CD4-positive, alpha-beta memory T cell (primary cell): ENCODE measurements at places on chromosomes 4 and X. TPM values are rescaled to one million over a fixed set of nuclear protein-coding genes. Genes with fewer than 3 reads are reported as not detected.

- DNase-seq = no peak
Observed at GRCh38 chr4:94447754-94448411, 3.9 kb upstream of the PDLIM5 start.

GRCh38 chr4:137536789-137537561 lies 4.7 kb upstream of the PCDH18 start:
- no peak for DNase-seq

The HS3ST1 gene
- total RNA-seq = 0.06 TPM

The C4orf50 gene
- total RNA-seq = 0.25 TPM

DNA sequence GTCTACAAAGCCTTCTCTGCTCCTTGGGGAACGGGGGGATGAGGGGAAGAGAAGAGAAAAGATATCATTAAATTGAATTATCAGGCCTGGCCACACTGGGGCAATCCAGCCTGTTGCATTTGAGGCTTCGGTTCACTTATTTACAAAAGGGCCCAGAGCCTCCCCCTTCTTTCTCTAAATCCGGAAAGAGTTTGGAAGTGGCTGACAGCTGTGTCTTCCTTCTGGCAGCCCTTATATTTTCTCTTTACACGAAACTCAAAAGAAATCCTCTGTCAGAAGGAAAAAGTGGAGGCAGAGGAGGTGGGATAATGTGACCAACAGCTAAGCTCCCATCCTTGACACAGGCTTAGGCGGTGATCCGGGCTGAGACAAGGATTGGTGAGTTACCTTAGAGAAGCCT lies 158.3 kb upstream of the TAPT1 start:
- DNase-seq = no peak

- no peak for DNase-seq
Observed at GRCh38 chrX:41421071-41421729, 25.9 kb upstream of the NYX start.

The GLUD2 gene
- 0.44 TPM for total RNA-seq

The MAPK10 gene
- total RNA-seq = not detected

- DNase-seq = no peak
Observed at GRCh38 chr4:113601636-113602035, 159.9 kb downstream of the CAMK2D start.

The AWAT1 gene
- not detected for total RNA-seq

DNA sequence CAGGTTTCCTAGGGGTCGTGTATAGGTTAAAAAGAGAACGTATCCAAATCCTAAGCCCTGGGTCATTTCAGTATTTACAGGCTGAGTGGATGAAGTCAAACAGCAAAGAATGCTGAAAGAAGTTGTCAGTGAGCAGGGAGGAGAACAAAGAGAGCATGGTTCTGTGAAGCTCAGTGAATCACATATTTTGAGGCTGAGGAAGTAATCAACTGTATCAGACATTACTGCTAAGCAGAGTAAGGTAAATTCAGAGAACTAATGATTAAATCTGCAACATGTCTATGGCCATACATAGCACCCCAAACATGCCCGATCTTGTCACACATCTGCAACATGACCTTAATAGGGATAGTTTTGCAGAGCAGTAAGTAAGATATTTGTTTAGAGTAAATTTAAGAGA lies 1130.3 kb downstream of the RAPGEF2 start:
- DNase-seq = no peak

DNA sequence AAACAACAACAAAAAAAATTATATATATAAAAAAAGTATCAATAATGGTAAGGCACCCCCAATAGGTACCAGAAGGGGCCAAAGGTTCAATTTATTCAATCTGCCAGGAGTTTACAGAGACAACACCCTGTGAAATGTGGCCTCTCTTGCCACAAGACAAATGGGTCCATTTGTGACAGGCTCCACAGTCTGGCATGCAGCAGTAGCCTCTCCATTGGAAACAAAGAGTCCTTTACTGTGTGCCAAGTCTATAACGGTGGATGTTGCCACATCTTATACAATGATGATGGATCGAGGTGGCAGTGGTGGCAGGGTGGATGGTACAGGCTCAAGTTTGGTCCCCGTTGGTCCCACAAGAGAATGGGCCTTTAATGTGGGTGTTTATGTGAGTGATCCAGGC lies 70.1 kb upstream of the SH3RF1 start:
- DNase-seq = no peak

The ETDB gene
- not detected for total RNA-seq

DNA sequence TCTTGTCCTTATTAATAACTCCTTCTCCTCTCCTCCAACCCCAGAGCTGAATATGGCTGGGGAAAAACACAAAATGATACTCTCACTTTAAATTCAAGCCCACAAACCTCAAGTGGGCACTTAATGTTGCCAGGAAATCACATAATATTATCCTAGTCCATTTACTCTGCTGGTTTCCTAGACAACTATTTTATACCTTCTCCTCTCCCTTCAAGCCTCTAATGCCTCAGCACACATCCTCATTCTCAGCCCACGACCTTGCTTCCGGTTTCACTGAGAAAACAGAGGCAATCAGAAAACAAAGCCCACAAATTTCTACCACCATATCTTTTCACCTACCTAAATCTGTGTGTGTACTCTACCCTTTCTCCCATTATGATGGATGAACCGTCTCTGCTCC lies 12.1 kb upstream of the CLCN5 start:
- peak; percentile 11 for DNase-seq

The SLC25A5 gene
- total RNA-seq = 78.4 TPM

- peak; percentile 28 for DNase-seq
Observed at GRCh38 chrX:51336584-51336983, 4.0 kb downstream of the NUDT10 start.

DNA sequence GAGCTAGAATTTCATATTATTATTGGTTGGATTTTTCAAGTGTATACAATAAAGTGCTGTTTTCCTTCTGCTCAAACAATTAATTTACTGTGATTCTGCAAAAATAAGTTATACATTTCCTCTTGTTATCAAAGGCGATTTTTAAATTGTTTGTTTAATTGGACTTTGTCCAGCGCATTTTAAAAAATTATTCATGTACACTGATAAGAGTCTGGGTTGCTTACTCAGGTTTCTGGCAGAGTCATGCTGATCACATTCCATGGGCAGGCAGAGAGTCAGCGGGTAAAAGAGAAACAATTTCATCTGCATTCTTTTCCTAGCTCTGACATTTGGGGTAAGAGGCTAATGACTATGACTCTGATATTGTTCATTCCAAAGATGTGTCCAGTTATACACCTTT lies 8.9 kb downstream of the FAT4 start:
- DNase-seq = no peak

DNA sequence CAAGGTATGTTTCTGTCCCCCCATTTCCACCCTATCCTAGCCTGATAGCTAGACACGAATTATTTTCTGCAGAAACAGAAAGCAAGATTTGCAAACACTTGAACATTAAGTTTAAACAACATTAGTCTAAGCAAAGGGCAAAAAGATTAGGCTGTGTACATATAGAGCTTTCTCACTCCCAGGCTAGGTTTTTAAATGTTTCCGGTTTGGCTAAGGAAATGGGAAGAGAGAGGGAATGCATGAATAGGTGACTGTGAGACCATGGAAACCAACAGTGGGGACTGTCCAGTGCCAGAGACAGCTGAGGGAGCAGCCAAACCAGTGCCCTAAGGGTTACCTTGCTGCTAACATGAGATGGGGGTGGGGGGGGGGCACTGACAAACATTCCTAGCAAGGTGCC lies 242.7 kb downstream of the SCFD2 start:
- DNase-seq = no peak

DNA sequence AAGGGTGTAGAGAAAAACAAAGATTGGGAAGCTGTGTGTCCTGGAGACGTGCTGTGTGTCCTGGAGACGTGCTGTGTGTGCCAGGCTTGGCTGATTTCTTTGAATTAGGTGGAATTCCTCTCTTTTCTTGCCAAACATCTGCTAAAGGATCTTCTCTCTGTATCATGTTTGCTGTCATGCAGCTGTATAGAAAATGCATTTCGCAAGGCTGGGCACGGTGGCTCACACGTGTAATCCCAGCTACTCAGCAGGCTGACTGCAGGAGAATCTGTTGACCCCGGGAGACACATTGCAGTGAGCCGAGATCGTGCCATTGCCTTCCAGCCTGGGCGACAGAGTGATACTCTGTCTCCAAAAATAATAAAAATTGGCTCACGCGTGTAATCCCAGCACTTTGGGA lies 187.0 kb downstream of the CRLF2 start:
- DNase-seq = no peak

GRCh38 chrX:3252744-3253143 lies 93.7 kb downstream of the MXRA5 start:
- no peak for DNase-seq

The CT45A2 gene
- not detected for total RNA-seq

GRCh38 chrX:132651421-132652086 lies 162.7 kb upstream of the MBNL3 start:
- DNase-seq = no peak

GRCh38 chrX:71095981-71096759 lies 519 bp downstream of the FOXO4 start:
- DNase-seq = peak; percentile 83

The SOWAHB gene
- total RNA-seq = not detected

- no peak for DNase-seq
Observed at GRCh38 chr4:154741131-154741665, 2.6 kb upstream of the LRAT start.

- no peak for DNase-seq
Observed at GRCh38 chrX:19595043-19595677, 79.9 kb upstream of the MAP3K15 start.

DNA sequence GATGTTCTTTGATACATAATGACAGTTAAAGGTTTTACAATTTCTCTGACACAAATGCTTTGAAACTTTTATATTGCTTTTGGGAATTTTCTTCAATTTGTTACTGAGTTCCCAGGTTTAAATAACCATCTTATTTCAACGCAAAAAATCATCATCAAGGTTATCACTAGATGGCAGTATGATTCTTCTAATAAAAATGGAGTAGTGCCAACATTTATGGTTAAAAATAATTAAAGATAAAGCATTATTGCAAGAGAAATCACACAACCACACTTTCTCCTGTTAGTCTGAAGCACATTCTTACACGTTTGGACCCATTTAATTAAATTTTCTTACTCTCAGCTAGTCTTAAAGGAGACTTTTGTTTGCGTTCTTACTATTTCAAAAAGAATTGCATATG lies 611.3 kb upstream of the CPXCR1 start:
- DNase-seq = no peak

- DNase-seq = no peak
Observed at GRCh38 chr4:102452854-102453253, 48.3 kb upstream of the NFKB1 start.

- DNase-seq = no peak
Observed at GRCh38 chrX:38595801-38596200, 34.5 kb downstream of the TSPAN7 start.

DNA sequence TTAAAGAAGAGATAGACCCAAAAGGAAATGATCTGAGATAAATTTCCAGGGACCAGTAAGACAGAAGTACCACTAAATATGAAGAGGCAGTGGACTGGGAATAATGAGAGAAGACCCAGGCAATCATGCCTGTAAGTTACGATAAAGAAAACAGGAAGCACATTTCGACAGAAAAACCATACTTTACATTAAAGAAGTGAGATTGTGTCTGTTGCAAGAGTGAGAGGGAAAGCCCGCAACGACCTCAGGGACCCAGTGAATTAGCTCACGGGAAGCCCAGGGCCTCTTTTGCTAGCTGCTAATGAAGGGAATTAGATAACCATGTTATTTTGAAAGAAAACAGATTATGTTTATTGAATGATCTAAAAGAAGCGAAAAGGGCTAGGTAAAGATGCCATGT lies 28.9 kb upstream of the ACSL1 start:
- no peak for DNase-seq

The ZBTB49 gene
- 18.5 TPM for total RNA-seq

The PROM1 gene
- not detected for total RNA-seq

- no peak for DNase-seq
Observed at GRCh38 chr4:10581022-10581421, 103.5 kb downstream of the CLNK start.

DNA sequence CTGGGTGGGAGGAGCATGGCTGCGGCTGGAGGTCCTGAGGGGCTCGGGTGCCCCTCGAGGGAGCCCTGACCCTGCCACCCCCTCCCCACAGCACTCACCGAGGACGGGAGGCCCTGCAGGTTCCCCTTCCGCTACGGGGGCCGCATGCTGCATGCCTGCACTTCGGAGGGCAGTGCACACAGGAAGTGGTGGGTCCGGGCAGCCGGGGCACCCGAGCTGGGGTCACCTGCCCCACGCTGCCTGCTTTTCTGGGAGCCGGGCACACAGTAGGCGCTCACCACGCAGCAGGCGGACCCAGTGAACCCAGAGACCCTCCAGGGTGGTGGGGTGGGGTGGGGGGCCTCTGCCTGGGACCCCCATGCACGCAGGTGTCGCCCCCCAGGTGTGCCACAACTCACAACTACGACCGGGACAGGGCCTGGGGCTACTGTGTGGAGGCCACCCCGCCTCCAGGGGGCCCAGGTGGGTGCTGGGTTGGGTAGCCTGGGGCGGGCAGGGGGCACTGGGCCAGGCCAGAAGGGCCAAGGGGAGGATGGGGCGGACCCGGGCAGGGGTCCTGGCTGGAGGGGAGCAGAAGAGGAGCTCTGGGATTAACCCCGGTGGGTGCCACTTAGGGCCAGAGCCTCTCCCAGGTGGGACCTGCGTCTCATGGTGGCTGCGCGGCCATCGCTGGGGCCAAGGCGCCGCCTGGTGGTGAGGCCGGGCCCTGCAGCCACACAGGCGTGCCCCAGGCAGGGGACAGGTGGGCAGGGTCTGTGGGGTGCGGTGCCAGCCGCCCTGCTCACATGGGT lies 1.4 kb downstream of the HGFAC start:
- peak; percentile 69 for DNase-seq

- no peak for DNase-seq
Observed at GRCh38 chrX:16454926-16455325, 195.0 kb upstream of the S100G start.

DNA sequence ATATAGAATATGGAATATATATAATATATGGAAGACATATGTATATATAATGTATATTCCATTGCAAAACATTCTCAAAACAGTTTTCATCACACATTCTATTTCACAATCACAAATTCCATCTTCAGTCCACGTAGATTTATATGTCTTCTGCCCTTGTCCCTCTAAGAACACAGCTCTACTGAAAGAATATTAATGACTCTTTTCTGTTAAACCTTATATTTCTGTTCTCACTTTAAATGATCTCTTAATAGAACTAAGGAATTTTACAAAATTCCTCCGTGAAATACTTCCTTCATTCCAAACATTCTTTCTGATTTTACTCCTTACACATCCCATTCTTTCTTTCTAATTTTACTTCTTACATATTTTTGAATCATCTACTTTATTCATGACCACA lies 1043.1 kb upstream of the PABPC4L start:
- DNase-seq = no peak
